ENCODE measurements at places on chromosomes 3 and 15.

GRCh38 chr3:69856965-69857705 lies 117.9 kb downstream of the MITF start:
- no peak for DNase-seq

DNA sequence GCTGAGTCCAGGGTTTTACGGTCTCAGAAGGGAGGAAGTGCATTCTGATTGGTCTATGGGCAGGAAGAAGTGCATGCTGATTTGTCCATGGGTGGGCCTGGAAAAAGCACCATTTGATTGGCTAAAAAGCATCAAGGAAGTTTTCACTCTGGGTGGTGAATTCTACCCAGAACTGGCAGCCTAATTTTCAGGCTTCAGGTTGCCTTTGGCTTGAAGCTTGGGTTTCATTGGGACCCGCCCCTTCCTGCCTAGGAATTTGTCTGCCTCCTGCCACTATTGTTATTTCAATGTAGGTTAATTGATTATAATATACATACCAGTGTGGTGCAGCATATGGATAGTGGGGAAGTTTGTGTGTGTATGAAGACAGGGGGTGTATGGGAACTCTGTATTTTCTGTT lies 1355.9 kb downstream of the SI start:
- no peak for DNase-seq

DNA sequence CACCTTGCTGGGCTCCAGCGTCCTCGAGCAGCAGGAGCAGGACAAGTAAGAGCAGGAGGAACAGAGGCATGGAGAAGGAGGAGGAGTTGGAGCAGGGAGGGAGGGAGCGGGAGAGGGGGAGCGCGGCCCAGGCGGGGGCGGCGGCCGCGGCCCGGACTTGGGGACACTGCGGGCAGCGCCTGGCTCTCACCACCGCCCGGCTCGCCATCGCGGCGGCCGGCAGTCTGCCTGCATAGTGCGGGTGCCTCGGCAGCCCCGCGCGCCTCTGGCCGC lies 440 bp downstream of the DCBLD2 start:
- no peak for DNase-seq

GRCh38 chr3:173734895-173735294 lies 337.4 kb downstream of the NLGN1 start:
- no peak for DNase-seq

GRCh38 chr15:62912808-62913207 lies 129.7 kb upstream of the TPM1 start:
- DNase-seq, result no peak

DNA sequence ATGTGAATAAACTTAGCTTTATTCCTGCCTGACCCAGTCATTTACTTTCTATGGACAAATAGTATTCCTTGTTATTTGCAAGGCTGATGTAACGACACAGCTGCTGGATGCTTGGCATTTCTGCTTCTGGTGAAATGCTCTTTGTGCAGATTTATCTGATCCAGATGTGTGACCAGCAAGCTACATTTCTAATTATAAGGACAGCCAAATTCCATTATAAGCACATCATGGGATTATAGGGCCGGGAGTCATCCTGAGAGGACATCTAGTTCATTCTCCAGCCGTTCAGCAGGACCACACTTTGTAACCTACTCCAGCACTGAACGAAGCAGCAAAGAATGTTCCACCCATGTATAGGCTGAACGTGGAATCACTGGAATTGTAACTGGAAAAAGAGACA lies 42.9 kb downstream of the FNDC3B start:
- DNase-seq, result peak; percentile 78

GRCh38 chr3:123584284-123584987 lies 417 bp downstream of the HACD2 start:
- no peak for DNase-seq

DNA sequence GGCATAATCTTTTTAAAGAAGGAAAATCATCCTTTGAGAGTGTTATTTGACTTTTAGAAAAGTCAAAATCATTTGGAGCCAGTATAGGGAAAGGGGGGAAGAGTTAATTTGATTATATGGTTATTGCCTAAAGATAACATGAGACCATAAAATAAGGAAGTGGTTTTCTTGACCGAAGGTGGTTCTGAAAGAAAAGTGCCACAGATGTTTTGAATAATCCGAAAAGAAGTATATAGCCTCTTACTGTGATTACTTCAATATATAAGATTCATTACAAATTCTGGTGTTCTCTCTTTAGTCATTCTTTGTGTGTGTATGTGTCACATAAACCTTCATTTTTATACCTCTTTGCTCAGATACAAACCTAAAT lies 1.1 kb downstream of the DNAJB11 start:
- DNase-seq, result no peak

DNA sequence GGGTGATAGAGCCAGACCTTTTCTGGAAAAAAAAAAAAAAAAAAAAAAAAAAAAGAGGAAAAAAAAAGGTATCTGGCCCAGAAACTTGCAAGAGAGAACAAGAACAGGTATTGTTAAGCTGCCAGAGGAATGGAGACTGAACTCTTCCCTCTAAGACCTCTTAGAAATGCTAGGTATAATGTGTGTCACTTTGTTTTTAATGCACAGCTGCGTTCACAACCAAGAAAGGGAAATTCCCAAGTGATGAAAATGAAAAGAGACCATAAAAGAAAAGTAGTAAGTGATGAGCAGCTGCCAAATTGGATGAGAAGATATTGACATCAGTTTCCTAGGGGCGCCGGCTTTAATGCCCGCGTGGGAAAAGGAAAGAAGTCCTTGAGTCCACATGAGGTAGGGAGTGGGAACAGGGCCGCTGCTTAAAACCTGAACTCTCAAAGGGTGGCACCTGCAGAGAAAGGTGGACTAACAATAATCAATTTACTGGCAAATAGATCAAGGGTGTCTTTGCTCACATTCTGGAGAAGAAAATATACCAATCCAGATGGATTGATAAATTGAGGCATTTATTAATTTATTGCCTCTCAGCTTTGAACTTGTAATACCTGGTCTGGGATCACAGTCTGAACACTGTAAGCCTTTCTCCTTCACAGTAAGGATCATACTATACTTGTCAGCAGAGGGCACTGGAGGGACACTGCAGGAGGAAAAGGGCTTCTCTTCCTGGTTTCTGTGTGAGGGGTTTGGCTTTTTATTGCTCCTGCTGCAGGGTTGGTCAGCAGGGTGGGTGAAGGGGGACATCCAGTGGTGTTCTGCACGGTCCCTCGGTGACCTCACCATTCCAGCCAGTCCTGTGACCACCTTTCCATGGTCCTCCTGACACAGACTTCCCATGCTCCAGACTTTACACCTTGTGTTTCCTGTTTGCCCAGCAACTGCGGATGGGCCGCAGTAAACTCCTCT lies 131.6 kb downstream of the AQP9 start:
- DNase-seq, result peak; percentile 33

Data from stromal cell of bone marrow (primary cell).